CD8-positive, alpha-beta memory T cell (primary cell): ENCODE measurements at places on chromosomes 7 and 10. TPM values are rescaled to one million over a fixed set of nuclear protein-coding genes. Genes with fewer than 3 reads are reported as not detected.

- DNase-seq: no peak
These were observed 713.1 kb downstream of the DNAJB9 start for GRCh38 chr7:109282726-109283125.

DNA sequence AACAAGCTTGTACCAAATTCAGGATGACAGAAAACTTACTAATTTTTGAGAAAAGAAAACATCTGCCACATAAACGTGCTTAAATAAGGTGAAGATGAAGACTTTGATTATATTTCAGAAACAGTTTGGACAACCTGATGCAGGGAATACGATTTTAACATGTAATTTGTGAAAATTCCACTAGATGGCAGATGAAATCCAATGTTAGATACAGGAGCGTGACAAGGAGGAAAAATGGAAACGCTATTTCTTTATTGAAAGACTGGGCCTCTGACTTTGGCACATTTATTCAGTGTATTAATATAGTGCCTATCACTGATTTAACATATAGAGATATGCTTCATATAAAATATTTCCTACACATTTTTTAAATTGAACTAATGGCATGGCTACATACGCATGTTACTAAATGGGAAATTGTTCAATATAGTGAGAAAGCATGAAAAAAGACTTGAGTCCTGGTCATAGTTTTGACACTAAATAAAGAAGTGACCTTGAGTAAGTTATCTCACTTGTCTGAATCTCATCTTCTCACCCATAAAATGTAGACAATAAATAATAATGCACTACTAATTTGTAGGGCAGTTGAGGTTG lies 60.7 kb downstream of the CD36 start:
- DNase-seq: no peak

DNA sequence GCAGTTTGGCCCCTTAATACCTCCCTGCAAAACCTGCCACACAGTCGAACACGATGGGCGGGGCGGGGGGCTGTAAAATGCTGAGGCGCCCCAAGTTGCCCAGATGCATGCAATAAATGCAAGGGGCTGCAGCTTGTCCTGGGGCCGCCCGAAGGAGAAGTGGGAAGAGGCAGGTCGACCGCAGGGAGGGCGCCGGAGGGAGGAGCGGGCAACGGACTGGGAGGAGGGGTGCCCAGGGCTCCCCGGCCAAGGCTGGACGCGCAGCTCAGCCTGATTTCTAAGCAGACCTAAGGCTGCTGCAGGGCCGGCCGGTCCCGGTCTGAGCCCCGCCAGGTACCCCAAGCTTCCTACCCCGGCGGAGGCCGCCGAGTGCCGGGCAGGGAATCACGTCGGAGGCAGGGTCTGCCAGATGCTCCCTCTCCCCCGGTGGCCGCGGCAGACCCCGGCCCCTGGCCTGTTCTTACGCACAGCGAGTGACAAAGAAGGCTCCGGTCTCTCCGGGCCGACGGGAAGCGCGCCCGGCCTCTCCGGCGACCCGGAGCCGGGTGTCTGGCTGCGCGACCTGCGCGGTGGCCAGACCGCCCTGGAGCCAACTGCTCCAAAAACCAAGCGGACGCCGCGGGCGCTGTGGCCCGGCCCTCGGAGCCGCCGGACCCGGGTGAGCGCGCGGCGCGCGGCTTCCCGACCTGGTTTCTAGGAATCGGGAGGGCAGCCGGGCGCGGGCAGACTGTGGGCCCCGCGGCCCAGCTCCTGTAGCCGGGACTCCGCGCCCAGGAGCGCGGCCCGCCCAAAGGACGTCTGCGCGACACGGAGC lies 744 bp upstream of the EBF3 start:
- no peak for DNase-seq

GRCh38 chr7:47778153-47778661 lies 170.1 kb downstream of the PKD1L1 start:
- no peak for DNase-seq

DNA sequence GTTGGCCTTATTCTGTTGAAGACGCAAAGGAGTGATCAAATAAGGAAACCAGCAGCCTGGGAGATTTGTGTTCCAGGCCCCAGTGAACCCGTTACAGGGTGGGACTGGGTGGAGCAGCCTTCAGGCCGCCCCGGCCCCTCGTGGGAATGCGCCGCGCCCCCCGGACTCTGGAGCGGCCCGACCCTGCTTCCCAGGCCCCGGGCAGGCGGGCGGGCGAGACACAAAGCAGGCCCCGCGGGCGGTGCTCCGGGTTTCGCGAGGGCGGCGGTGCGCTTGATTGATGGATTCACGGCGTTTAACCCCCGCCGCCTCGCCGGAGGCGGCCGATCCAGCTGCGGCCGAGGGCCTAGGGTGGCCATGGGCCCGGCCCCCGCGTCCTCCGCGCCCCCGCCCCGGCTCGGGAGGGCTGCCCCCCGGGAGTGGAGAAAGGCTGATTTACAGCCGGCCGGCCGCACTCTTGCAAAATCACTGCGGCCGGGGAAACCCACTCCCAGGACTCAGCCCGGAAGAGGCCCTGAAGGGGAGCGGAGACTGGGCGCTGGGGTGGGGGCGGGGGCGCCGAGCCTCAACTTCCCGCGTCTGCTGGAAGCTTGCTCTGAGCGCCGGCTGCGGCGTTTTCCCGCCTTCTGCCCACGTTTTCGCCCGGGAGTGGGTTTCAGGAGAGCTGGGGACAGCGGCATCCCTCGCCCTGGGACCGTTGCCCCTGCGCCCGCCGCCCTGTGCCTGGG lies 299.6 kb upstream of the NFE2L3 start:
- DNase-seq: no peak

GRCh38 chr10:48459270-48460150 lies 145.4 kb downstream of the ARHGAP22 start:
- no peak for DNase-seq

DNA sequence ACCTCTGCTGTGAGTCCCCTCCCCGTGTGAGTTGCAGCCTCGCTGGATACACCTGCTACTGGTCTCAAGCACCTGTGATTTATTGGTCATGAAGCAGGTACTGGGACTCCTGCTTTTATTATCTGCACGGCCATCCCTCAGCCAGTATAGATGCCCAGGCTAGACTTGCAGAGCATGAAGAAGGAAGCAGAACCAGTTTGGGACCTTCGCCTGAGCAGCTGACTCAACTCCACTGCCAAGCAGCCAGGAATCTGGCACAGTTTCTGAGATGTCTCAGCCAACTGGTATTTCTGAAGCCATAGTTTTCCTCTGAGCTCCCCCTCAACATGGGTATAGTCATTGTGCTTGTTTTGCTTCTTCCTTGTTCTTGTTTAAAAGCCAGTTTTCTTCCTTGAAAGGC lies 28.0 kb upstream of the SLC39A12 start:
- no peak for DNase-seq

DNA sequence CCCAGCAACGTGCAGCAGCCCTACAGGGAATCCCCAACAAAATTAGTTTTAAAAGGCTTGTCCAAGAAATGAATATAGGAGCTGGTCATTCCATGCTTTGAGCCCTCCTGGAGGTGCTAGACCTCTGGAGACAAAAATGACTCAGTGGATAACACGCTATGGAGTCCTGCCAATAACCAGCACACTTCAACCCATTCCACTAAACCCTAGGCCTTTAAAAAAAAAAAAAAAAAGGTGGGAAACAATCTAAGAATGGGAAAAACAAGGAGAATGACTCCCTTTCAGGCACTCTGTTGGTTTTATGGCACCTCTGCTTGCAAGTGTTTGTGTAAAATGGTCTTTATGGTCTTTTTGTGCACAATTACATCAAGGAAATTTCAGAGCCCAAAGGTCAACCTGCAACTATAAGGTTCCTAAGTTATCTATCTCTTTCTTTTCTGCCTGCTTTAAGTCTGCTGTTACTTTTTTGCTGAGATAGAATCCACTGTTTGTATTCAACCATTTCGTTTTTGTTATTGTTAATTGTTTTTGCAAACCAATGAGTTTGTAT lies 21.3 kb downstream of the AVL9 start:
- no peak for DNase-seq

GRCh38 chr7:132858251-132858650 lies 223.6 kb downstream of the CHCHD3 start:
- no peak for DNase-seq

TFPI2 gene
- total RNA-seq: not detected

BLOC1S2 gene
- total RNA-seq: 69.7 TPM

BMPER gene
- not detected for total RNA-seq

CYP2C19 gene
- not detected for total RNA-seq

AKR1C4 gene
- not detected for total RNA-seq

WNT16 gene
- 0.09 TPM for total RNA-seq
